ENCODE measurements at places on chromosomes 12 and 14.

GRCh38 chr14:24887623-24888304 is 162.2 kb downstream of the STXBP6 start:
- DNase-seq: no peak

DNA sequence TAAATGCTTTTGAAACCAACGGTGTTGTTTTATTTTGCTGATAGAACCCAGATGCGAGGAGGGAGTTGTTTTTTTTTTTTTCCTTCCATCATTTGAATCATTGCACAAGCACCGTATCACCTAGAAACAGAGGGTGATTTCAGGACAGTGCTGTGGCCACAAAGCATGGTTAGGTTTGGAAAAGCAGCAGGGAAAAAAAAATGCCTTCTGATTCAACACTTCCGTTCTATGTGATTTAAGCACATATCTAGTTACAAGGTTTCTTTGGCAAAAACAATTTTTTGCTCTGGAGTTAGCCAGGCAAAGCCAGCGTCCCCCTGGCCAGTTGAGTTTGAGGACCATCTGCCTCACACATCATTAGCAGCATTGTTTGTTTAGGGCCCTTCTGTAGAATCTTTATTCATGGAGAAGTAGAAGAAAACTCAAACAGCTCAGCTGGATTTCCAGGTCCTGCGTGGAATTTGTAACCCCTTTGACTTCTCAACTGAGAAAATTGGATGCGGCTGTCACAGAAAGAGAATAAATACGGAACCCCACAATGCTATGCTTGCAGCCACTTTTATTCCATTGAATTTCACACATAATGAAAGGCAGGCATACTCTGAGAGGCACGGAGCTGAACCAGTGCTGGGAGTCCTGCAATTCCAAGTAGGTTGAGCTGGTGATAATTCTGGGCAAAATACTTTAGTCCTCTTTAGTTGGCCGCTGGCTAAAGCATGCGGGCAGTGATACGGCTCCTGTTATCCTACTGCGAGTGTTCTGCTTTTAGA is 17.0 kb upstream of the WNT5B start:
- no peak for DNase-seq

- no peak for DNase-seq
Measured at GRCh38 chr14:99684410-99684934, 374 bp downstream of the CYP46A1 start.

DNA sequence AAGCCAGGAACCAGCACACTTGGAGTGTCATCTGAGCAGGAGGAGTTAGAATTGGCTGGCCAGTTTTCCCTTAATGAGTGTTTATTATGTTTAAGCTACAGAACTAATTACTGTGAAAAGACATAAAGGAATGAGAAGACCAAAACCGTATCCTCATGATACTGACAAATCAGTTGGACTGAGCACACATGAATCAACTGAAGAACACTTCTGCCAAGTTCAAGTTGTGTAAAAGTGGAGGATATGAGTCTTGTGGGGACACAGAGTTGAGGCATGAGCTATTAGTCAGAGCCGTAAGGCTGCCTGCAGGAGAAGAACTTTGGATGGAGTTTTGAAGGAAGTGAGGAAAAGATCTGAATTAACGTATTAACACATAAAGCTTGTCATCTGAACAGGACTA is 43.1 kb downstream of the HMGA2 start:
- DNase-seq: no peak

DNA sequence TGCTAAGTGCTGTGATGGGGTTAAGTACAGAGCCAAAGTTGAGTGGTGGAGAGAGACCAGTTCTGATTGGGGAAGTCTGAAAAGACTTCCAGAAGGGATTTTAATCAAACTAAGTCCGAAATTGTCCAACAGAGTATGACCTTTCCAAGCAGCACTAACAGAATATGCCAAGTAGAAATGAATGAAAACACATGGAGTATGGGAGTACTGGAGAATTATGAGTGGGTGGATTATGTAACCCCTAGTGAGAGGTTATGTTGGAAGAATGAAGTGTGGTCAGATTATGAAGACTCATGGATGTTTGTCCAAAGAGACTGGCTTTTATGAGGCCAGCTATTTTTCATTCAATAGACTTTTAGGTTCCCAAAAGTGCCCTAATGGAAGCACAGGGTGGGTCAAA is 94.0 kb upstream of the PLEKHA5 start:
- DNase-seq: no peak

DNA sequence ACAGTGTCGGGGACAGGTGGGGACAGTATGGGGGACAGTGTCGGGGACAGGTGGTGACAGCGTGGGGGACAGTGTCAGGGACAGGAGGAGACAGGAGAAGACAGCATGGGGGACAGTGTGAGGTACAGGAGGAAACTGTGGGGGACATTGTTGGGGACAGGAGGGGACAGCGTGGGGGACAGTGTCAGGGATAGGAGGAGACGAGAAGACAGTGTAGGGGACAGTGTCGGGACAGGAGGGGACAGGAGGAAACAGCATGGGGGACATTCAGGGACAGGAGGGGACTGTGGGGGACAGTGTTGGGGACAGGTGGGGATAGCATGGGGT is 139.5 kb downstream of the TMEM121 start:
- no peak for DNase-seq

DNA sequence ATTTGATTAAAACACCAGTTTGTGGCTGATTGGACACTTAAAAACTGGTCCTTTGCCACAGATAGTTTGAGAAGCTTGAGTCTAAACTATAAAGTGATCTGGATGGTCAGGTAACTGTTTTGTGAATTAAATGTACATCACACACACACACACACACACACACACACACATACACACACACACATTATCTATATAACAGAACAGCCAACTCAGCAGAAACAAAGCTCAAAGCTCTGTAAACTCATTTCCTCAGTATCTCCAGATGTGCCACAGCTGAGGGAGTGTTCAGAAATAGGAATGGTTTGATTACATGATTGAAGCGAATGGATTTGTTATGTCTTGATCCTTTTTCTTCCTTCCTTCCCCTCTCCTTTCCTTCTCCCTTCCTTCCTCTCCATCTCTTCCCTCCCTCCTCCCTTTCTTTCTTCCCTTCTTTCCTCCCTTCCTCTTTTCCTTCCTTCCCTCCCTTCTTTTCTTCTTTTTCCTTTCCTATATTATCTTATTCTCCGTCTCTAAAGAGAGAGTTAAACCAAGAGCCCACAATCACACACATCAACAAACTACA is 100.3 kb downstream of the LLPH start:
- no peak for DNase-seq

- no peak for DNase-seq
Measured at GRCh38 chr14:85366226-85366625, 163.7 kb upstream of the FLRT2 start.

DNA sequence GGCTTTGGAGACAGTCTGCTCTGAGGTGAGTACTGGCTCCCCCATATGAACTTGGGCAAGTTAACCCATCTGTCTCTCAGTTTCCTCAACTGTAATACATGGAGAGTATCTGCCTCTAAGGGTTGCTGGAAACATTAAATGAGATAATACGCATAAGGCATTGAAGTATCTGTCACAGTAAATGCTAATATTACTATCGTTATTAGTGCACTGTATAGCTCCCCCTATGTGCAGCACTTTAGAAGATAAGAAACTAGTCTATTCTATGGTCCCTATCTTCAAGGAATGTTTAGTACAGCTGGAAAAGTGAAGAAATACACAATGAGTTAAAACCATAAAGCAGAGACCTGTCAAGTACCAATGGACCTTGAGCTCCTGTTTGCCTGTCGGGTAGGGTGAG is 51.7 kb upstream of the CFL2 start:
- no peak for DNase-seq

GRCh38 chr14:105711044-105711620 is 184.7 kb downstream of the TMEM121 start:
- no peak for DNase-seq

- no peak for DNase-seq
Measured at GRCh38 chr12:111076611-111077451, 156.5 kb upstream of the MYL2 start.

DNA sequence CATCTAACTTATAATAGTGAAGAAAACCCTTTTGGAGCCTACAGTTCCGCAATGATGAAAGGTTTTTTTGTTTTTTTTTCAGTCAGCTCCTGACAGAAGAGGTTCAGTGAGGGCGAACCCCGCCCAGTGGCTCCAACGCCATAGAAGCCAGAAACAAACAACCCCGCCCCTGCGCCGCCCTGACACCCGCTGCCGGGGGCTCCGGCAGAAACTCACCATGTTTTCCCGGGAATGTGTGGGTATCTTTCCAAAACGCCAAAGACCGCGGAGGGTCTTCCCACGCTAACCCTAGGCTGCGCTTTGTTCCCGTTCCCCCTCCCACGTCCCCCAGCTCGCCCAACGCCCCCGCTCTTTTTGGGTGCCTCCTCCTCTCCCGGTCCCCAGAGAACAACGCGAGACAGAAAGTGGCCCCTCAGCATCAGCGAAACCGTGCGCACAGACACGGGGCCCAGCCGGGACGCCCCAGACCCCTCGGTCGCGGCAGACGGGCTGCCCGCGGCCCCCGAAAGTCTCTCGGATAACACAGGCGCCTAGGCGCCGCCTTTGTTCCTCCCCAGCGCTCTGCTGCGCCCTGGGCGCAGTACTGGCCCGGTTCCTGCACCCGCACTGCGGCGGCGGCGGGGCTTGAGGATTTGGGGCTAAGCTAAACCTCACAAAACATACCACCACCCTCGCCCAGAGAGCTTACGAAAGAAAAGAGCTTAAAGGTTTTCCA is 522 bp downstream of the TUBA1A start:
- peak; percentile 76 for DNase-seq

- DNase-seq: peak; percentile 85
Measured at GRCh38 chr12:2294651-2295475, 242.1 kb downstream of the CACNA1C start.

DNA sequence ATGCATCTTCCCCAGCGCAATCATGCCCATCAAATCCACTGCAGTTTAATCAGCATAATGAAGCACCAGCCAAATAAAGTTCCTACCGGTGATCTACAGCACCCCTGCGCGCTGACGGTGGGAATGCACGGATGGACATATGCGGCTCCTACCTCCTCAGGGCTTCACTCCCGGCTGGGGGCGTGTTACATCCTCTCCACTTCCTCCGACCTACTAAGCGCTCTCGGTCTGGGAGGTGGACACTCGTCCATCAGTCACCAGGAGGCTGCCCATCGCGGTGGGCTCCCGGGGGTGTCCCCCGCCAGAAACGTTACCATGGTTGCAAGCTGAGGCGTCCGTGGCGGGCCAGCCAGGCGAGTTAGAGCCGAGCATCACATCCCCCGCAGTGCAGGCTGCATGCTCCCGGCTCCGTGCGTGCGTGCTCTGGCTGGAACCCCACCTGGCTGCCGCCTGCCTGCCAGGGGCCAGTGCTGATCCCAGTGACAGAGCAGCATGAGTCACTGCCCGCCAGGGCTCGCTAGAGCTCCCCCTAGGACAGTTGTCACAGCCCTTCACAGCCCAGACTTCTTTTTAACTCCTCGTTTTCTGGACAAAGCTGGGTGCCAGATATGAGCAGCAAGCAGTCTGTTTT is 73.0 kb downstream of the CIT start:
- DNase-seq: peak; percentile 35

DNA sequence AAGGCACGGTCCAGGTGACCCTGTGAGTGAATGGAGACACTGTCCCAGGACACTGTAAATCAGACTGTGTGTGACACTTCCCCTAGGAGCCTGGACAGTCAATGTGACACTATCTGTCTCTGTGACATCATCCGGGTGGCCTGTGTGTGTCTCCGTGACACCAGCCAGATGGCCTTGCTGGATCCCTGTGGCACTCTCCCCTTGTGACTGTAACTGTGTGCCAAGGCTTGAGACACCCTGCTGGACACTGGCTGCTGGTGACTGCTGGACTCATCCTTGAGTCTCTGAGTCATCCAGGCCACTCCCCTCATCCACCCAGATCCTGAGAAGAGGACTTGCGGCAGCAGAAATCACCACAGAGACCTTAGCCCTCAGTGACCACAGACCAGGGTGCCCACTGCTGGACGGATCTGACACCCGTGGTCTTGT is 51.6 kb downstream of the MVK start:
- DNase-seq: no peak

DNA sequence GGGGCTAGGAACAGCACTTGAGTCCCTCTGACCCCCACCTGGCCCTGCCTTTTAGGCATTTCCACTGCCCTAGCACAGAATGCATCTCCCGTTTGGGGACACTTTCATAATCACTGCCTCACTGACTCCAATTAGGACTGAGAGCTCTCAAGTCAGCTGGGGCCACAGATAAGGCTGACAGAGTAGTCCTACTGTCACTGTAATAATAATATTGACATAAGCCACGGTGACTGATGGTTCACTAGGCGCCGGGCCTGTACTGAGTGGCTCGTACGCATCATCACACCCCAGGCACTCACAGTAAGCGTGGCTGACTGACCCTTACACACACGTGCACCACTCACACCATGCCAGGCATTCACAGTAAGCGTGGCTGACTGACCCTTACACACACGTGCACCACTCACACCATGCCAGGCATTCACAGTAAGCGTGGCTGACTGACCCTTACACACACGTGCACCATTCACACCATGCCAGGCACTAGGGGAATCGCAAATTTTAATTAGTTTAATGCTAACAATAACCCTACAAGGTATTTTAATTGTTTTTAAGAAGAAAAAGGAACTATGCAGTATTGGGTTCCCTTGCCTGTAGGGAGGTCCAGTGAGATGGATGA is 87.7 kb downstream of the CHGA start:
- no peak for DNase-seq

GRCh38 chr12:26750531-26751175 is 82.3 kb downstream of the ITPR2 start:
- peak; percentile 82 for DNase-seq

DNA sequence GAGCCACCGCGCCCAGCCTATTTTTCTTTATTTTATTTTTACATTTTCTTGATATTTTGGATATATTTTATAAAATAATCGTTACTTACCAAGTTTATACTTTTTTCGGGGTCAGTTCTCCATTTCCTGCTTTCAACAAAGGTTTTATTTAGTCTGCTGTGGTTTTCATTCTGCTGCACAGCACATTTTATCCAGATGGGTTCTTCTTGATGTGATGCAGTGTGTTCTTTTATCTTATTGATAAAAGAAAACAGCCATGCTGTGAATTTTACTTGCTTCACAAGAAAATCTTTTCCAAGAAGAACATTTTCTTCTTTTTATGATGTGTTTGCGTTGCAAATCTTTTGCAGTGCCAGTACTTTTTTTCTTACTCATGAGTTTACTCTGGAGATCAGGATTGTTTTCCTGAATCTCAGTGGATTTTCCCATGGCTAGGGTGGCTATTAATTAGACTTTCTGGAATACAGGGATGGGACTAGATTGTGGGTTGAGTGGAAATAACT is 192.5 kb downstream of the ADGRD1 start:
- DNase-seq: no peak

GRCh38 chr12:10409392-10409791 is at the start of gene KLRC4:
Gene KLRC4 (minus strand): TSS chr12:10409757. CDS start chr12:10409575, 182 bp downstream.
- DNase-seq: peak; percentile 90

GRCh38 chr12:113396828-113397496 is 6.7 kb downstream of the SDS start:
- no peak for DNase-seq

DNA sequence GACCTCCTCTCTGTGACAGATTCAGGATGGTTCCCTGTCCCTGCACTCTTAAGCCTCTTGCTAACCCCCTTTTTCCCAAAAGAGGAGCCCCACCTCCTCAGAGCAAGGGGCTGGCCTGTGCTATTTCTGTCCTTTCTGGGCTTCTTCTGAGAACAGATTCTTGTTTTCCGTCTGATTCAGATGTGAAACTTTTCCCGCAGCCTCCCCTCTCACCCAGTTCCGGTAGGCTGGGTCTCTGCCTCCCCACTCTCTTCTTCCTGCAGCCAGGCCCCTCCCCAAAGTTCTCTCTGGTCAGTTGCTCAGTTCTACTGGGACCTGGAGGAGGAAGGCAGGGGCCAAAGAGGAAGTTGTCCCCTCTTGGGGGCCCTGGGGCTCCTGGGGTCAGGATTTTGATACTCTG is 11.8 kb downstream of the PDE1B start:
- DNase-seq: peak; percentile 17
